ENCODE measurements at places on chromosomes 5 and 9.

DNA sequence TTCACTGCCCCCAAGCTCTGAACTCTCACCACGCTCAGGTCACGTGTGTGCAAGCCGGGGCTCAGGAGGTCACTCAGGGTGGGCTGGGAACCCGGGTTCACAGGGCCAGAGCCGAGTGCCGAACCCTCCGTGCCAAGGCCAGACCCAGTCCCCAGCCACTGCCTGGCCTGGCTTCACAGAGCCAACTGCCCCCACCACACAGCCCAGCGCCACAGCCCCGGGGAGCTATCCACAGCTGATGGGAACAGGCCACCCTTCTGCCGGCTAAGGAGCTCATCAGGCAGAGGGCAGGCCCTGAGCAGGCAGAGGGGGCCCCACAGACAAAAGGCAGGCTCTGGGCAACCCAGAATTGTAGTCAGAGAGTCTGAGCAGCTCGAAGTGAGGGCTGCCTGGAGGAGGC is 117.0 kb downstream of the VAV2 start:
- no peak for DNase-seq

GRCh38 chr5:7348168-7348854 is 47.6 kb upstream of the ADCY2 start:
- DNase-seq = no peak

GRCh38 chr9:35490155-35490909 is 421 bp downstream of the RUSC2 start:
- no peak for DNase-seq

DNA sequence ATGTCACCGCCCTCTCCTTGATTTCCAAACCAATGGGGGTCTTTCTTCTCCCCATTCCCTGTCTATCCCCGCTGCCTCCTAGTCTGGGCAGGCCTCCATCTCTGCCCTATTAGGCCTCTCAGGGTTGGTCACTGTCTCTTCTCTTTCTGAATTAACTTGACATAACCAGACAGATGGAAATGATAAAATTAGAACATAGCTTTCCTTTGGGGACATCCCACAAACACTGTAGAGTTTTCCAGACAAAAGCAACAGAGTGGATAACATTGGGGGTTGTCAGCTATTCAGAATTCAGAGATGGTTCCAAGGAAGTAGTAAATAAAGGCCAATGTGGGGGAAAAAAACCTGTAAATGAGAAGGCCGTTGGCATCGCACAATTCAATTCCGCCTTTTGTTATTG is 24.7 kb downstream of the LHX6 start:
- no peak for DNase-seq

- DNase-seq = no peak
Measured at GRCh38 chr5:59722874-59723273, 170.7 kb downstream of the PDE4D start.

GRCh38 chr9:35569206-35569605 is 35.9 kb upstream of the TESK1 start:
- no peak for DNase-seq

DNA sequence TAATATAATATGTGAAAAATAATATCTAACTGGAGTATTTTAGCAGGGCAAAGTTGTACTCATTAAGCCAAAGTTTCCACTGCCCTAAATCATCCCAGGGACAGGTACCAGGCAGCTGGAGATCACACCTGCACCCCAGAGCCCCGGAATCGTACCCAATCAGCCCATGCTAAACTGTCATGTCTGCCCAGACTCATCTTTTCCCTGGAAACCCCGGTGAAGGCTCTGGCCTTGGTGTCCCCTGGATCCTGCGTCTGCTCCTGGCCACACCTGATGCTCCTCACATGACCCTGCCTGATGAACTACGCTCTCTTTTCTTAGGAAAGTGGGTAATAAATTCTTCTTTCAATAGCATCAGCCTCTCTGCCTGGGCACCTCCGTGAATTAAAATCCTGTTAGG is 15.6 kb upstream of the IRX2 start:
- no peak for DNase-seq

DNA sequence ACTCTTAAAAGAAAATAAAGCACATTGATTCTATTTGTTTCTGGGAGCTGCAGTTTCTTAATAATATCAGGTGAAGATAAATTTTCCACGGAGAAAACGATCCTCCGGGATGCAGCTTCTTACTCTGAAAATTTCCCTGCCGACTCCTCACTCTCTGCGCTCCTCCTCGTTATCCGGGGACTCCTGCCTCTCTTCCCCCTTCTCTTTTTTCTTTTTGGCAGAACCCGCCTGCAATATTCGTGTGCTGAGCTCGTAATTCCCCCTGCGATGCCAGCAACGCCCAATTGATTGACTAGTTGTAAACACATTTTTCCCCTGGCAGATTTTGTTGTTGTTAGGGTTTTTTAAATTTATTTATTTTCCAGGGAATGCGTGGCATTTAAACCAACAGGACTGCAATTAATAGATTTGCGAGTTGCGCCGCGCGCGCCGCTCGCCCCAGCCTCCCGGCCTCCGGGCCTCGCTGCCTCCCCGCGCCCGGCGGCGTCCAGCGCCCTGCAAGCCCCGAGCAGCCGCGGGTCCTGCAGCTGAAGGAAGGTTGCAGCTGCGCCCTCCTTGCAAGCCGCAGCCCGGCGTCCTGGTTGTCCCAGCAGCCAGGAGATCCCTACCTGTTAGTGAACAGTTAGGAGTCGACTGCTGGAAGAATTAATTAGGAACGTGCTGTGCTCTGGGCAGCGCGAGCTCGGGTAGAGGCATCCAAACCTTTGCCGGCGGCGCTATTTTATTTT is 2.2 kb downstream of the NTNG2 start:
- no peak for DNase-seq

DNA sequence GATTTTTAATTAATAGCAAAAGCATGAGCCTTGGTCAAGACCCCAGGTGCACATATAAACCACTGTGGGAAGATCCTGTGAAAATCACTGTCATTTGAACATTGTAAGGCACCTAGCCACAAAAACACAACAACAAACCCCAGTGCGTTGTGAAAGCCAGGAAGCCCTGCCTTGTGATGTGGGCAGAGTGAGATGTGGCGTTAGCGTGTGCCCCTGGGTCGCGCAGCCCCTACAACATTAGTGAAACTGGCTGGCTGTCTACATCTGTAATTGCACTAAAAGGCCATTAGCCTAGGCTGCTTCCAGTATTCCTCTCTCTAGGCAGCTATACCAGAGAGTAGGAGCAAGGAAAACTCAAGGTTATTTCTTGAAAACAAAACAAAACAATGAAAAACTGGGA is 21.1 kb upstream of the PDZD2 start:
- DNase-seq = no peak

DNA sequence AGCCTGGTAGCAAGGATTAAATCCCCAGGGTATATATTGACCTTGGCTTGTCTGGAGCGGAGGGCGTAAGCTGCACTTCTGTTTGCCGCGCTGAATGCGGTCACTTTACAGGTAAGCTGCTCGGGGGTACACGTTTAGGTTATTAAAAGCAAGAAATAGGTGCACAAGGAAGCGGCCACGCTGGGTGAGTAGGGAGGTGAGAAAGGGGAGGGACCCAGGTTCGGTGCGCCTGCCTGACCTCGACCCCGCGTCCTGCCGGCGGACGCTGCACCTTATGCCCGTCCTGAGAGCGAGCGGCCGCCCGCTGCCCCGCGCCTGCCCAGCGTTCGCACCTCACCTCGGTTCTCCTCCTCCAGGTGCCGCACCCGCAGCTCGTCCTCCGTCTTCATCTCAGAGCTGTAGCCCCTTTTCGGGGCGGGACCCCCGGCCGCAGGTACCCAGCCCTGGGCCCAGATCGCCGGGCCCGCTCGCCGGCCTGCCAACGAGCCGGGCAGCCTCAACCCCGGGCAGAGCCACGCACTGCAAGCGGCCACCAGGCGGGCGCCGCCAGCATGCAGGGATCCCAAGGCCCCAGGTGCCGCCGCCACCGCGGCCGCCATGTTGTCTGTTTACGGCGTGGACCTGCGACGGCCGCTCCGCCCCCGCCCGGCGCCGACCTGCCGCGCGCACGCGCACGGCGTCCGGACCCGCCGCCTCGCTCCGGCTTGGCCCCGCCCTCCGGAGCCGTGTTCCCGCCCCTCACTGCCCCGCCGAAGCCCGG is at the start of gene AUH:
TSS of gene AUH (minus strand) at position 628 of the 760 bp plus-strand sequence. CDS start at position 599, 29 bp downstream.
- DNase-seq = peak; percentile 35

- DNase-seq = no peak
Measured at GRCh38 chr9:91426123-91426745, 2.6 kb upstream of the NFIL3 start.

DNA sequence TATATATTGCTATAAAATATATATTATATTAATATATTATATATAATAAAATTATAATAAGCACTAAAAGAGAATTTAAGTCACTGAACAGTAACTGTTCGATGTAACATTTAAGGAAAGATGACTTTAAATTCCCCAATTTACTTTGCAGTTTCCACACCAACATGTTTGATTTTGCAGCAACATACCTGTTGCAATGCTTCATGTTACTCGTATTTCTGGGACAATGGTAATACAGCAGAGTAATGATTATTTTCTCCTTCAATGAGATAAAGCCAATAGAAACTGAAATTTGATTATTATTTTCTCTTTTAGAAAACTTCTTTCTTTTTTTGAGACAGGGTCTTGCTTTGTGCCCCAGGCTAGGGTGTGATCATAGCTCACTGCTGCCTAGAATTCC is 9.5 kb upstream of the NAA35 start:
- DNase-seq = no peak

DNA sequence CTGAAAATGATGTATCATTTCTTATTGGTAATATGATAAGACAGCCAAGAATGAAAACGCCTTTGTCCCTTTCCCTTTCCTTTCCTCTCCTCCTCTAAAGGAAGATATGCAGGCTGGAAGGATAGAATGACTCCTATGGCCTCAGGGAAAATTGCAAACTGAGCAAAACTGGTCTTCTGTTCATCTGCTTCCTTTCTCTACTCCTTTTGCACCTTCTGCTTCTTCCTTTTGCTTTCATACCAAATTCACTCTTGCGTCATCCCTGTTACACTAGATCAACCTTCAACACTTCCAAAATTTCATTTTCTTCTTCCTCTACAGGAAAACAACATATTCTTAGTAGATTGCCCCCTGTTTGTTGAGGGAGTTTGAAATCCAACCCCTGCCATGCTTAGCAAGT is 234.1 kb downstream of the ADAMTS6 start:
- no peak for DNase-seq

GRCh38 chr9:108182950-108183381 is 672.8 kb downstream of the ACTL7B start:
- DNase-seq = no peak

DNA sequence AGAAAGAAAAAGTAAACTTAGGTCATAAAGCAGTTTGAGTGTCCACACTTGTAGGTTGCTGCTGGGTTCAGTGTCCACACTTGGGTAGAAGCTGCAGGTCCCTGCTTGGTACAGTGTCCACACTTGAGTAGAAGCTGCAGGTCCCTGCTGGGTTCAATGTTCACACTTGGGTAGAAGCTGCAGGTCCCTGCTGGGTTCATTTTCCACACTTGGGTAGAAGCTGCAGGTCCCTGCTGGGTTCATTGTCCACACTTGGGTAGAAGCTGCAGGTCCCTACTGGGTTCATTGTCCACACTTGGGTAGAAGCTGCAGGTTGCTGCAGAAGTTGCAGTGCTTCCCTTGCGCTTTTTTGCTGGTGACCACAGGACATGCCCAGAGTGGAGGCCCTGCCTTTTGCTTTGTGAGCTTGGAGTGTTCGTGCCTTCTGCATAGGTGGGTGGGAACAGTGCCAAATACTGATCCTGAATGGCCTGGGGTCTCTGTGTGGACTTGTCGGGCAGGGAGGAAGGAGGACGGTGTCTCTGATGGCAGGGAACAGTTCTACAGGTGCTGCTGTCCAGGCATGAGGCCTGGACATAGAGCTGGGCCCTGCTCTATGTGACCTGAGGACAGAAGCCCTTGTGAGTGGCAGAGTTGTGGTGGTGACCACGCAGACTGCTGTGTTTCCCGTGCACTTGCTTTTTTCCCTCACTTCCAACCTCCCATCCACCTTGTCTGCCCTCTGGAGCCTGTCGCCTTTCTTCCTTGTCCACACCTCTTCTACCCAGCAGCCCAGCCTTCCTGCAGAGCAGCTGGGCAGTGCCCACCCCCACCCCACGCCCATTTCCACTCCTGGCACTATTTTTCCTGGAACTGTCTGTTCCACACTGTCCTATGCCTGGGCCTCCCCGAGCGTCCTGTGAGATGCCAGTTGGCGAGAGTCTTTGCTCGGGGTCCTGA is 120.8 kb downstream of the EHMT1 start:
- DNase-seq = no peak

GRCh38 chr5:157865781-157866180 is 6.8 kb upstream of the CLINT1 start:
- DNase-seq = no peak

DNA sequence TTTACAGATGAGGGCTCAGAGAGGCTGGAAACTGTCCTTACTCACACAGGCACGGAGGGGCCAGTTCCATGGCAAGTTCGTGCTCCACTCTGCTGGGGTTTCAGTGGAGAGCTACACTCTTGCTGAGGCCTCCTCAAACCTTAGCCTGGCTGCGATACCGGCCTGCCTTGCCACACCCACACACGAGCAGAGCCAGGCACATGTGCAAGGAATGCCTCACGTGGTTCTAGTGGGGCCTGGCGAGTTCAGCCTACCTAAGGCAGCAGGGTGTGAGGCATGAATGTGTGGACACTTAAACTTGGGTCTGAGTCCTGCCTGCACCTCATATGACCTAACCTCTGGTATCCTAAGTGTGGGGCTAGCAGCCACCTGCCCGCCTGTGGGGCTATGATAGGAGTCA is 21.5 kb upstream of the PRDM12 start:
- DNase-seq = no peak

- no peak for DNase-seq
Measured at GRCh38 chr9:69173891-69174615, at the start of gene TJP2. TSS of gene TJP2 (plus strand) at chr9:69174277. CDS start at chr9:69174373, 96 bp downstream.

DNA sequence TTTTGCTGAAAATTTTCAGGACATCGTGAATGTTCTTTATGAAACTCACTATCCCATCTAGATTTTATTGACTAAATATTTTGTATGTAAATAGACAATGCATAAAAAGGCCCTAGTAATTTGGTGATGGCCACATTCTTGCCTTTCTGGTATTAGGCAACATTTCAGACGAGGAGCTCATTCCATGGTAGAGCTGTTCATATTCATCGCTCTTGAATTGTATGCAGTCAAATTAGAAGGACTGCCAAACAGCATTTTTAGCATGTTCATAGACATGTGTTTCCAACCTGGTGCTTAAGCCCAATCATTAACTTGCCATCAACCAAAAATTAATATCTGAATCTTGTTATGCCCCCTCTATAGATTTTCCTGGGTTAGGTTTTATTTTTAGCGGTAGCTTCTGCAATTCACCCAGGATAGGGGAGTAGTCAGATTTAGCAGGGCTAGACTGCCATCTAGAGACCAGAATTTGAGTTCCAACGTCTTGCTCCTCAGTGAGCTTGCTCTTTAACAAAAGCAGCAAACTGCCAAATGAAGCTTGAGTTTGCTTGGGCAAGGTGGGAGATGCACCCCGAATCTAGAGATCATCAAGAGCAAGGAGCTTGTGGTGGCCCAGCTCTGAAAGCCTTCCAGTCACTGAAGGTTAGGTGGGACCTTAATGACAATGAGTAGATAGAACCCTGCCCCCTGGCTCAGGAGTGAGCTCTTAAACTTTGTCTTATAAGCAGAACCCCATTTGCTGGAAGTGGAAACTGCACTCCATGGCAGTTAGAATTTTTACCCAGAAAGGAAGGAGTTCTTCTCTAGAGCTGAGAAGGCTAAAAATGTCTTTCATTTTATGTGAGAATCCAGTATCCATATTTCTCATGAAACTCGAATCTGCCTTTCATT is 456.2 kb downstream of the RASEF start:
- DNase-seq = peak; percentile 57

All from fibroblast of skin of left quadriceps (primary cell).